ENCODE measurements at places on chromosomes 2 and 18. TPM values are rescaled to one million over a fixed set of nuclear protein-coding genes. Genes with fewer than 3 reads are reported as not detected.

INHA gene
- not detected for total RNA-seq

MROH2A gene
- not detected for total RNA-seq

UGT1A5 gene
- total RNA-seq, result not detected

C2orf78 gene
- total RNA-seq, result not detected

CRACDL gene
- 9.7 TPM for total RNA-seq

C2orf80 gene
- not detected for total RNA-seq

ONECUT2 gene
- total RNA-seq, result under 0.01 TPM

SLC4A3 gene
- 0.13 TPM for total RNA-seq

CAPN13 gene
- total RNA-seq, result not detected
